Activated CD8-positive, alpha-beta memory T cell treated with anti-CD3 and anti-CD28 coated beads, Interleukin-2, amount 10 ng/mL, durations not matched to agents 7 days and 5 days (primary cell): ENCODE measurements at places on chromosomes 1 and 21. TPM values are rescaled to one million over a fixed set of nuclear protein-coding genes. Genes with fewer than 3 reads are reported as not detected.

Gene MATN1
- total RNA-seq: not detected

Gene ERICH3
- 0.23 TPM for total RNA-seq

Gene GCLM
- total RNA-seq: 24.3 TPM

Gene RXFP4
- not detected for total RNA-seq

Gene S100A7
- not detected for total RNA-seq

Gene B4GALT3
- total RNA-seq: 47.0 TPM

Gene IFNAR1
- 30.8 TPM for total RNA-seq

Gene TEX38
- not detected for total RNA-seq

Gene UBL4B
- not detected for total RNA-seq

Gene FCRL1
- total RNA-seq: not detected

Gene DSTYK
- total RNA-seq: 8.7 TPM
